GM23248 (cell line): ENCODE measurements at places on chromosomes 5 and 9. TPM values are rescaled to one million over a fixed set of nuclear protein-coding genes. Genes with fewer than 3 reads are reported as not detected.

DNA sequence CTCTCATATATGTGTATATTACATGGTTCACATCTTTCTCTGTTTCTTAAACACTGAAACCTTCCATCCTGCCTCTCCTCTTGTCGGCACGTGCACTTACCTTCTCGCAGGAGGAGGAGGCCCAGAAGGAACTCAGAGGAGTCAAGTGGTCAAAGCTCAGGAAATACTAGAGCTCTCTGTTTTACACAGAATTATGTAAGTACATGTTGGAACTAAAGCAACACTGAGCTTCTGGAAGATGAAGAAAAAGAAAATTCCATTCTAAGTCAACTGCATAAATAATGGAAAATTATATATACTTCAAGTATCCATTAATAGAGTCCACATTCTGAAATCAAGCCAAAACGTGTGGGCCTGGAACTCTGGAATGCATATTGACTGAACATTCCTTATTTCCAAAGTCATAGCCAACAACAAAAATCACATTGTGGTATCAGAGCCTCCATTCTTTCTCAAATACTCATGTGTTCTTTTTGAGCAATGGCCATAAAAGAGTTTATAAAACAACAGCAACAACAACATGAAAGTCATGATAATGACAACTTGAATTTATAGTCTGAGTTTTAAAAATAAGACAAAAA is 121.5 kb upstream of the RAI14 start:
- peak; percentile 91 for DNase-seq

Gene RASGEF1C
- not detected in 2 replicates for polyA plus RNA-seq

Gene FYB1
- 0.08 and 0.11 TPM in 2 replicates for polyA plus RNA-seq

Gene RAI14
- 113 and 116 TPM in 2 replicates for polyA plus RNA-seq

DNA sequence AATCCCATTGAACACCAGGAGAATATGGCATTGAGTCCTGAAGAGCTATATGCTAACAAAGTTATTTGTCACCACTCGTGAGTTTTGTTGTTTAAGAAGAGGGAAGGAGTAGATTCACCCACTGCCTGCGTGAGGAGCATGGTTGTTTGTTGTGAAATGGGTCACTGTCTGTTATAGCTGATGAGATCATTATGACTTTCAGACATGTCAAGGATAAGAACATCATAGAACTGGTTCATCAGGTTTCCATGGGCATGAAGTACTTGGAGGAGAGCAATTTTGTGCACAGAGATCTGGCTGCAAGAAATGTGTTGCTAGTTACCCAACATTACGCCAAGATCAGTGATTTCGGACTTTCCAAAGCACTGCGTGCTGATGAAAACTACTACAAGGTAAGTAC is 76.9 kb downstream of the SYK start:
- no peak for DNase-seq

GRCh38 chr9:13832446-13832845 is 481.5 kb downstream of the NFIB start:
- no peak for DNase-seq

DNA sequence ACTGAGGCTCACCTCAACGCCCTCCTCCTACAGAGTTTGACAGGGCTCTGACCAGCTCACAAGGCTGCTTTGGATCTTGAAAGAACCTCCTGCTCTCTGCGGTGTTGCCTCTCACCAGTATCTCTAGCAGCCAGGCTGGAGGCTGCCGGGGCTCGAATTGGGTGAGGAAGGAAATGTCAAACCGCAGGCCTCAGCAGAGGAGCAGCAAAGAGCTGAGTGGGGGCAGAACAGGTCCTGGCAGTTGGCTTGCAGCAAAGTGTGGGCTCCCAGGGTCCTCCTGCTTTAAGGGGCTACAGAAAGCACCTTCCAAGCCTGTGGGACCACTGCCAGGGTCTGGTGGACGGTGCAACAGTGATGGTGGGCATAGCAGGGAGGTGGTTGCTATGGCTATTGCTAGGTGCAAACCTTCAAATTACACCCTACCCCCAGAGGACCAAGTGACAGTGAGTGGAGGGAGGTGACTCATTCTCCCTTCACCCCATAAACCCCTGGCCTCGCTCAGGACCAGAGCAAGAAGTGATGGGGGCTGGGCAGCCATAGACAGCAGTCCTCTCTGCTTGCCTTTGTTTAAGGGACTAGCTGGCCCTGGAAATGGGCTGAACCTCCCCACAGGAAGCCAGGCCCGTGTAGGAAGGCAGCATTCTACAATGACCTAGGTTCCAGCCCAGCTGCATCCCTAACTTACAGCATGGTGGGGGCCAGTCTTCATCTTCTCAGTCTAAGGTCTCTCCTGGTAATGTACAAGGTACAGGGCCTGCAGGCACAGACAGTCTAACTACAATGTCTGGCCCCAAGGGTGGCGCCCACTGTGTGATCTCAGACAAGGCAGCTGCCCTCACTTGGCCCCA is 18.7 kb downstream of the LCP2 start:
- DNase-seq = no peak

GRCh38 chr5:107090506-107090905 is 580.2 kb downstream of the EFNA5 start:
- DNase-seq = no peak

DNA sequence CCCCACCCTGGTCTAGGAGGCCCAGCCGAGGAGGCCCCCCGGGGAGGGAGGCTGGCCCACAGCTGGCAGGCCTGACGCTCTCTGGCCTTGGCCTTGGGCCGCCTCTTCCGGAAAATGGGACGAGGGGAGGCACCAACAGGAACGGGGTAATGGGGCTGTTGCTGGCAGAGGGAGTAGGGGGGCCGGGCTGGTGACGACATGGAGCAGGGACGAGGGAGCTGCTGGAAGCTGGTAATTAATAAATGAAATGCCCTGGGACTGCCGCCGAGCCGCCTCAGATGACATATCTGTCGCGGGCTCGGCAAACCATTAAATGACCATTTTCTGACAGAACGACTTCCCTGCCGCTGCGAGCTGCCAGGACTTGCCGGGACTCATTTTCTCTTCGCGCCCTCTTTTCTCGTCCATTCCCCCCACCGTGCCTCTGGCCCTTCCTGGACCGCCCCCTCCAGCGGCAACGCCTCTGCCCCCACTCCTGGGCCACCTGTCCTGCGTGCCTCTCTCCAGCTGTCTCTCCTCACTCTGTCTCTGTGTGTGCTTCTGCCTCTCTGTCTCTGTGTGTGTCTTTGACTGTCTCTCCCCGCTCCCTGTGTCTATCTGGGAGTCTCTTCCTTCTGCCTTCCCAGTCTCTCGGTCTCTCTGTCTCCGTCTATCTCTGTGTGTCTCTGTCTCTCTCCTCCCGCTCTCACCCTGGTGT is 215.7 kb downstream of the PAX5 start:
- peak; percentile 8 for DNase-seq

DNA sequence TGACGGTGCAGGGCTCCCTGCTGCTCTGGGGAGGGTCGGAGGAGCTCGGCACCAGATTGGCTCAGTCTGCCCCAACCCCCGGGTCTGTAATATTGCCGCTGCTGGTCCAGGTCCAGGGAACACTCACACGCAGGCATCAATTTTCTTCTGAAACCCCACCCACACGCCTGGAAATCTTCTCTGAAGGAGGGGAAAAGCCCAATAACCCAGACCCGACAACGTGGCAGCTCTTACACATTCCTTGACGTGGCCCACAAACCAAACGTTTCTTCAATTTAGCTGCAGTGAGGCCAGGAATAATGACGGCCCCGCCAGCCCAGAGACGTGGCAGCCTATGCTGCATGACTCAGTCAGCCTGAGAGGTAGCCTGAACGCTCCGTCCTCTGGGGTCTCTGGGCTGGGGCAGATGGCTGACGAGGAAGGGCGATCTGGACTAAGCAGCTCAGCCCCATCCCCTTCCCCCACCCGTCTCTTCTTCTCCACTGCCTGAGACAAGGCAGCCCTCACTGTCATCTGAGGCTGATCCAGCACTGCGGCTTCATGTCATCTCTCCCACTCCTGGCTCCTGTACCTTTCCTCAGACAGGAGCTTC is 9.9 kb upstream of the SPARC start:
- DNase-seq = peak; percentile 100

Gene RLN2
- polyA plus RNA-seq = not detected in 2 replicates

DNA sequence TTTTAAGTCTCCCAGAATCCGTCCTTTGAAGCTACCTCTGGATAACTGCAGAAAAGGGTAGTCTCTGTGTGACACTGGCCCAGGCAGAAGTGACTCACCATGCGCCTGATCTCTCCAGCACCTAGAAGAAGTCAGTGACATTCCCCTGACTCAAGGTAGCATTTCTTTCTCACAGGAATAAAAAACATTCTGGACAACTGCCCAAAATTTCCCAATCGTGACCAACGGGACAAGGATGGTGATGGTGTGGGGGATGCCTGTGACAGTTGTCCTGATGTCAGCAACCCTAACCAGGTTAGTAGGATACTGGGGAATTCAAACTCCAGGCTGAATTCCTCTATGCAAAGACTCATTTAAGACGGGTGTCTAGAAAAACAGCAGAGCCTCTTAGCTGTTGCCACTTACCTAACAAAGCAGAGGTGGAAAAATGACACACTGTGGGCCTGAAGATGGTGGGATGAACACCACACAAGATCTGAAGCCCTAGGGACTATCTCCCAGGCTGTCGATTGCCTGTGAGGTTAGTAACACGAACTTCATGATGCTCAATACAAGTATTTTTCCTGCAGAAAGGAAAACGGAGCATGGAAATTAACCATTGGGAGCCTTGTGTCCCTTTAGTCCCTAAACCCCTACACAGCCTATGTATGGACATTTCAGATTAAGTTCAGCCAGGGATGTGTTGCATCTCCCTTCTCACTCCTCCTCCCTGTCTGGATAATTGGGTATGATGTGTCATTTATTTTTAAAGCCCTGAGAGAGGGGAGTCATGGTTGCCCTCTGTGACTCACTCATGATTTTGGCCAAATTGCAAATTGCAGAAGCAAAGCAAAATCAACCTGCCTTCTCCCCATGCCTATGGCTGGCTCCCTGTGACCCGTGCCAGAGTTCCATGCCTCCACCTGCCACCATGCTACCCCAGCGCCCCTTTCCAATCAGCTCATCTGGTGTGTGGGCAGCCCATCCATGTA is 37.2 kb downstream of the THBS4 start:
- peak; percentile 70 for DNase-seq

Gene RGS7BP
- polyA plus RNA-seq = not detected in 2 replicates

DNA sequence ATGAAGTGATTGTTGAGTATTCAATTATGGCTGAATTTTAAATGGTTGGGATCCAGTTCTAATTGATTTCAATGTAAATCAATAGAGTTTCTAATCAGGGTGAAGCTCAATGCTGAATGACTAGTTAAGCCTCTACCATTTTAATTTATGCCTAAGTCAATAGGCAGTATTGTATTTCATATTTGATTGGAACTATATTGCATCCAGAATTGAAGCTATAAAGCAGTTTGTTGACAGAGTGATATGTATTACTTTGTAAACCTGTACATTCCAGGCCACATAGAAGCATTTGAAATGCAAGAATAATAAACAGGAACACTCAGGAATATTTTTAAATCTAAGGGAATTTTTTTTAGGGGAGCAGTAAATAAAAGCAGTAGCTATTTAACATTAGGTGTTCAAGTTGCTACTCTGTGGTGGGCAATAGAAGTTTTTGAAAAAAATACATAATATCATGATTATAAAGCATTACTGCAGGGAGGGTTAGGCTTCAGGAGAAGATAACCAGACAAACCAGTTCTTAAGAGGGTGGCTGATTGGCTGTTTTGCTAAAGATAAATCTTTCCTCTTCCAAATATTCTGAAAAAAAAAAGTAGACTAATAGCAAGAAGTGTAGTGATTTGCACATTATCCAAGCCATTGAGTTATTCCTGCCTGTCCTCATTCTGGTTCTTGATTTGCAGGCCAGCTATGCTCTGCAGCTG is 492.0 kb upstream of the MEF2C start:
- no peak for DNase-seq

DNA sequence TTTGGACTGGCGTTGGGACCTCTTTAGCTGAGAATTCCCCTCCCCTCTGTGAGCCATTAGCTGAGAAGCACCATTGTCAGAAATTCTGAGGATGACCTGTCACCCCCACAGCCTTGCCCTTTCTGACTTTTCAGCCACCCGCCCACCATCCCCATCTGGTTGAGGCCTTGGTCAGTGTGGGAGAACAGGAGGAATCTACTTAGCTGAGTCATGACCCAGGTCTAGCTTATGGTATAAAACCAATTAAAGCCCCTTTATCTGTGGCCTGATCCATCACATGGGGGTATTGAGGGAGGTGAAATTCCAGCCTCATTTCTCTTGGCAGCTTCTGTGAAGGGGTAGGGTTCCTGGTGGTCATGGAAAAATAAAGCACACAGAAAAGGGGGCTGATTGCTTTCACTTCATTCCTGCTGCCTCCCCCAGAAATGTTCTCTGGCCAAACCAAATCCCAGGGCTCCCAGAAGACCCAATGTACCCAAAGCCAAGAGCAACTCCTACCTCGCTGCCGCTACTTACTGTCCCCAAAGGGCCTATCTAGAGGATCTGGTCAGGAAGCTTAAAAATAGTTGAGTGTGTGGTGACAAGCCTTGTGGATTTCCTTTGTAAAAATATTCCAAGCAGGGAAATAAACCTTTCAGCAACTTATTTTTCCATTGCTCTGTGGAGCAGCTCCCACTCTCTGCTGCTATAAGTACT is 174.8 kb upstream of the TNC start:
- peak; percentile 33 for DNase-seq

- DNase-seq = peak; percentile 67
Measured at GRCh38 chr9:94014066-94014654, 59.0 kb upstream of the BARX1 start.

DNA sequence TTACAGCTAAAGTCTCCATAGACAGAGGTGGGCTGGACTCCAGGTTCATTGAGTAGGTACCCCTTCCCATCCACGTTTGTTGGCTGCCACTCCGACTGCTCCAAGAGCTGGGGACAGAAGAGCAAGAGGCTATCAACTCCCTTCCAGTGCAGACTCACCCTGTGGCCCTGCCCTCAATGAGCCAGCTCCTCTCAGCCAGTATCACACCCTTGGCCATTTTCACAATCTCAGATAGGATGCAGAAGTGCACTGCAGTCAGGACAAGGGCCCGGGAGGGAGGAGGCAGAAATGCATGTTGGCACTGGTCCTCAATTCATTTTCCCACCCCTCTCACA is 6.2 kb downstream of the IRF1 start:
- no peak for DNase-seq

DNA sequence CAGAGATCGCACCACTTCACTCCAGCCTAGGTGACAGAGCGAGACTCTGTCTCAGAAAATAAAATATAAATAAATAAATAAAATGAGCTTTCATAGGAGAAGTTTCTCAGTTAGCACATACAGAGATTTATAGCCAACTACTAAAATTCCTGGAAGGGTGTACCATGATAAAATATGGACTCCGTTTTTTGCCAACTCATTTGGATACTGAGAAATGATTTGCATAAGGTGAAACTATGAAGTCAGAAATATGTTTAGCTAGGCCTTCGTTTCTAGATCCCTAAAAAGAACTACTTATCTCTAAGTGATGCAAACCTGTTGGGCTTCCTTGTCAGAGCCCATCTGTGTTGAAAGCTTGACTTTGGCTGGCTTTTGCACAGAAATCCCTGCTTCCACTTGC is 56.9 kb upstream of the SLC1A1 start:
- no peak for DNase-seq

Gene ADRB2
- 0.09 and 0.19 TPM in 2 replicates for polyA plus RNA-seq

Gene AJM1
- 1.1 and 1.4 TPM in 2 replicates for polyA plus RNA-seq

DNA sequence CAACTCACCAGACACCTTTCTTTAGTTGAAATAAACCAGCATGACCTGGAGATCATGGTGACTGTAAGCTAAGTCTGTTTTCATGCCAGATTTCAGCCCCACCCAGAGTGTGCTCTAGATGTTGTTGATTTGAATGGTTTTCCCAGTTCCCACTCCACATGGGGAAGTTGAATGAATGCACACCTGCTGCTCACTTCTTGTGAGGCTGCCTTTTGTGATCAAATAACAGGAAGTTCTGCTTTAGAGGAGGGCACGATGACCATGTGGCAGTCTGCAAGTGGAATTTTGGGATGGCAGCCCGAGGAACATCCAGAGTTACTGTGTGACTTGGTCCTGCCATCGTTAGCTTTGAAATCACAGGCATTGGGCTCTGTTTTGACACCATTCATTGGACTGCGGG is 18.7 kb downstream of the SLC46A2 start:
- DNase-seq = no peak
